Testis (tissue), 5 donors: ENCODE measurements at places on chromosomes 4 and X. TPM values are rescaled to one million over a fixed set of nuclear protein-coding genes. Genes with fewer than 3 reads are reported as not detected.

BEND2 gene
- total RNA-seq: 20.0 TPM

CHRDL1 gene
- total RNA-seq: 3.4 TPM

ADH1A gene
- total RNA-seq: not detected

PRKG2 gene
- total RNA-seq: 2.4 TPM

VCX2 gene
- total RNA-seq: 57.7 TPM

IL2 gene
- not detected for total RNA-seq

FGF5 gene
- not detected for total RNA-seq

TBC1D9 gene
- total RNA-seq: 9.8 TPM

PARM1 gene
- total RNA-seq: 40.5 TPM

COX18 gene
- total RNA-seq: 38.0 TPM

IL9R gene
- 0.24 TPM for total RNA-seq

GRCh38 chrX:21398426-21398825, 24.2 kb downstream of the CNKSR2 start:
- DNase-seq: no peak

GRCh38 chr4:26748811-26749210, 111.8 kb upstream of the STIM2 start:
- no peak for DNase-seq

DNA sequence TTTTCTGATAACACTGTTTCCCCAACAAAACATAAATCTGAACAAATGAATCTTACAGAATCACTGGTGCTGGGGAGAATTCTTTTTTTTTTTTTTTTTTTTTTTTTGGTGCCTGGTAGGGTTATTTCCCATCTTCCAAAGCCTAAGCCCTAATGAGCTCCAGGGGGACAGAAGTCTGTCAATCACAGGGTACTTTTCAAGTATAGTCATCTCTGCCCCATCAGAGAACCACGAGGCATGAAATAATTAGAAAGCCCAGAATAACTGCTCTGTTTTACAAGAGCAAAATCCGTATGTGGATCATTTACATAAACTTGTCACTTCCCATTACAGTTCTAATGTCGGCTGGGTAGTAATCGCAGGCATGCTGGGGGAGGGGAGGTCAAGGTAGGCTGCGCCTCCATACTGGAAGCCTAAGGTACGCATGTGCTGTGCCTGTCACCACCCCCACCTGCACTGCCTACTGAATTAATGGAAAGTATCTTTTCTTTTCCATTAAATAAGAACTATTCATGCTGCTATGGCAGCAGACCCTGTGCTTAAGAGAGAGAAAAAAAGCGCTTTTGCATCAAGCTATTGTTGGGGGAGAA, 164.7 kb upstream of the LEF1 start:
- DNase-seq: no peak

DNA sequence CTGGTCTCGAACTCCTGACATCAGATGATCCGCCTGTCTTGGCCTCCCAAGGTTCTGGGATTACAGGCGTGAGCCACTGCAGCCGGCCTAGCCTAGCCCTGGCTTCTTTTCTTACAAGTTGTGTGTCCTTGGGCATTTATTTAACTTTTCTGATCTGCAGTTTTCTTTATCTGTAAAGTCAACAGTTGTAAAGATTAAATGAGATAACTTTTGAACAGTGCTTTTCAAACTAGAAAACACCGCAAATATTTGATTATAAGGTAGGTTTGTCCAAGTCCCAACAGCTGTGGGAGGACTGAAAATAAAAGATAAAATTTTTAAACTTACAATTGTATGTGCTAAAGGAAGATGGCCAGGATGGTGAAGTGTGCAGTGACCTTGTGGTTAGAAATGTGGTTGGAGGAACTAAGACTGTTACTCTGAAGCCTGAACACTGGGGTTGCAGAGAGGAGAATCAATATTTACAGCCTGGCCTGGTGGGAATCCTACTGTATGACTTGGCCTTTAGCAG, 44.8 kb downstream of the GSX2 start:
- no peak for DNase-seq

GRCh38 chr4:10168151-10168550, 51.6 kb upstream of the WDR1 start:
- DNase-seq: no peak

GRCh38 chr4:76850010-76850441, 47.9 kb downstream of the SOWAHB start:
- no peak for DNase-seq

- no peak for DNase-seq
Observed at GRCh38 chr4:141676087-141676670, 39.8 kb downstream of the IL15 start.

- no peak for DNase-seq
Observed at GRCh38 chr4:175560604-175561003, 251.5 kb downstream of the GPM6A start.

DNA sequence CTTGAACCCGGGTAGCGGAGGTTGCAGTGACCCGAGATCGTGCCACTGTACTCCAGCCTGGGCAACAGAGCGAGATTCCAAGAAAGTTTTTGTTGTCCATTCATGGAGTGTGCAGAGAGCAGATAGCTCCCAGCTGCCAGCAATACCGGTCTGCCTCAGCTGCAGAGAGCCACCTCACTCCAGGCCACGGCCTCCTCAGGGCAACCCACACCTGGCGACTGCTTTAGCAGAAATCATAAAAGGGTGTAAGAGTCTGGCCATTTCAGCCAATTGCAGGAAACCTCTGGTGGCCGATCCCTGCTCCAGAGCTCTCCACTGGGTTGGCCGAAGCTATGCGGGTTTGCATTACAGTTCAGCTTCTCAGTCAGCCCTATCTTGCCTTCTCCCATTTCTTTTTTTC, 227.4 kb upstream of the BCOR start:
- no peak for DNase-seq

GRCh38 chr4:38803833-38804653, 548 bp downstream of the TLR1 start:
- no peak for DNase-seq

DNA sequence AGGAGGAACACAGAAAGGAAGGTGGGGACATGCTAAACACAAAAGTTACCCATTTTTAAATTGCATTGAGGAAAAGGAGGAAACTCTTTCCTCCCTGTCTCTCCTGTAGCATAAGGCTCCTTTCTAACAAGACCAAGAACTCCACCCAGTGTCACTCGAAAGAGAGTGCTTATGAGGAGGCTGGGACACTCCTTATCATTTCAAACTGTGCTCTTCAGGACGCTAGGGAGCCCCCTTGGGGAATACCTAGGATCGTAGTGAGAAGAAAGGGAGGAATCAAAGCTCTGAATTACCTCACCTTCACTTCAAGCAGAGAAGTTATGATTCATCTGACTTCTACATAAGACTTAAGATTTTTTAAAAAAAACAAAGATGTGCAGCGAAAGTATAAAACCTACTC, 65.5 kb downstream of the F9 start:
- DNase-seq: no peak

DNA sequence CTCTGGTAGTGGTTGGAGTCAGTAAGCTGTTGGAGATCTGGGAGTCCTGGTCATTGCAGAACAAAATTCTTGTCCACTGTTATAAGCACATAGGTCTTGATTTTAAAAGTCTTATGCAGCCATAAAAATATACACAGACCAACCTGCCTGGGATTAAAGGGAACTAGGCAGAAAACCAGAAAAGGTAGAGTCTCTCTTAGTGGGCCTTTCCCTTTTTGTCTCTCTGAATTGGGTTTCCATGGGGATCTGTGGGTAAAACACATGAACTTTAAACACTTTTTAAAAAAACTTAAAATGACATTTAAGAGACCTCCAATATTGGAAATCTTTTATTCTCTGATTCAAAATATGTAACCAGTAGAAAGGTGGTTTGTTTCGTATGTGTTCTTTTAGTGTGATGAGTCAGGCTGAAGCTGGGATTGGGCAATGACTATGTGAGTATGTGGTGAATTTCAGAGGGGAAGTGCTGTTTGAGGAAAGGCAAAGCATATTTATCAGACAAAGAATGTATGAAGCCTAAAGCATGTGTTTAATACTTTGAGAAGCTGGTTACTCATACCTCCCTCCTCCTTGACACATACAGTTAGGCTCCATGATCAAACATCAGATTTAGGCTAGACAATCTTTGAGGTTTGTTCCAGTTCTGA, 29.6 kb downstream of the SLC16A2 start:
- DNase-seq: no peak

DNA sequence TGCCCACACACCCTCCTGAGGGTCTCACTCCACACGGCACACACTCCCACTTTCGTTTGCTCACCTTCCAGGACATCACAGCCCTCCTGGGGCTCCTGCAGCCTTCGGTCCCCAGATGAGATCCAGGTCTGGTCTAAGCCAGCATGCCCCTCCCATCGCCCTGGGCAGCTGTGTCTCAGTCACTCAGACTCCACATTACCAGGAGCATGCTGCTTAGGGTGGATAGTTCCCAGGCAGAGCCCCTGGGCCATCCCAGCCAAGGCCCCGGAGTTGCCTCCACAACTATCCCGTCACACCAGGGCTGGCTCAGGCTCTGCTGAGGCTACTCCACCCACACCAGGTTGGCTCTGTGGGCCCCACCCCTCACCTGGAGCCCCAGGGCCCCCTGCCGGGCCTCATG, 50.4 kb upstream of the PSAPL1 start:
- DNase-seq: no peak

DNA sequence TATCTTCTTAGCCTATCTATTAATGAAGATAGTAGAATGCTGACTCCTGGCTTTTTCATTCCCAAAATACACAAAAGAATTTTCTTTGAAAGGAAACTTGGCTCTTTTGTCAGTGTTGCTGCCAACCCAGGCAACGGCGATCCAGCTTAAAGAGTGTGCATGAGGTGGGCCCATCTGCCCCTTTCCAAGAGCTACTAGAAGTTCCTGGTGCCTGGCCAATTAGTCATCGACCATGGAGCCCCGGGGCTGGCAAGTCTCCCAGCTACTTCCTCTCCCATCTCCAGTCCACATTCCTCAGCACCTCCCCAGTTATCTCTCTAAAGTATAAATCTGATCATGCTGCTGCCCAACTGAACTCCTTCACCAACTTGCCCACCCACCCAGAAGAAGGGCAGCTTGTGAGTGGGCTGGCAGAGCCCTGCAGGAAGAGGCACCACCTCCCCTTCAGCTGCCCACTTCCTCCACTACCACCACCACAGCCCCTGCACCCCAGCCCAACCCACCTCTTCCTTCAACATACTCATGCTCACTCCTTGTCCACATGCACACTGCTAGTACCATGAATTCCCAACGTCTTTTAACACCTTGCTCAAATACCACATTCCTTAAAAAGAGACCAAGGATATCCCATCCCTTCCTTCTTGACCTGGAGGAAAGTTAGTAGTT, 158.2 kb upstream of the MAP3K15 start:
- DNase-seq: peak; percentile 27

DNA sequence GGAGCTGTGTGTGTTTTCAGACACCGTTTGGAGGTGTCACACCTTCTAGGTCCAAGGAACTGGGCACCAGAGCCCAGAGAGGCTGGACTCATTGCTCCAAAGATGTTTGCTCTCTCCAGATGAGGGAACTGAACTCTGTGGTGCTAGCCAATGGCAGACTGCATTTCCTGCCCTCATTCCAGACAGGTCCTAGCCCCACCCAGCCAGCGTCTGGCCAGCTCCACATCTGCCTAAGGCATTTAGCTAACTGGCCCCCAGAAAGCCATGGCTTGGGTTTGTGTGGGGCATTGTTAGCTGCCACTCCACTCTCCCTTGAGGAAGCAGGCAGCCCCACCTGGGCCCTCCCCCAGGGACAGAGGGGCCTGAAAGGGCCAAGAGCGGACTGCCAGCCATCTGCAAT, 11.4 kb downstream of the FGD1 start:
- DNase-seq: no peak

GRCh38 chrX:39150220-39150619, 349.0 kb downstream of the MID1IP1 start:
- no peak for DNase-seq

DNA sequence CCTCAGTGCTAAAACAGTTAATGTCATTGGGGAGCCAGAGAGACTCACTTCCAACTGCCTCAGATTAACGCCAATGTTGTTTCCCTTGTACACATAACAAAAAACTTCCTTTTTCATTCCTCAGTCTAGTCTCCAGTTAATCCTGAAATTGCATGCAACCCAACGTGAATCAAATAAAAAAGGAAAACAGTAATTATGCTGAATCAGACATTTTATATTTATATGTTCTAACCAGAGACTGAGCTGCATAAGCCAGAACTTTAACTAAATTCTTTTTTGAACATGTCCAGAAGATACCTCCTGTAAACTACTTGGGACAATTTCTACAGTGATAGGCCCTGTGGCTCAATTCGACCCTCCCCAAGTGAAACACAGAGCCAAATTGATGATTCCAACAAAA, 4.7 kb downstream of the GPC4 start:
- DNase-seq: no peak

DNA sequence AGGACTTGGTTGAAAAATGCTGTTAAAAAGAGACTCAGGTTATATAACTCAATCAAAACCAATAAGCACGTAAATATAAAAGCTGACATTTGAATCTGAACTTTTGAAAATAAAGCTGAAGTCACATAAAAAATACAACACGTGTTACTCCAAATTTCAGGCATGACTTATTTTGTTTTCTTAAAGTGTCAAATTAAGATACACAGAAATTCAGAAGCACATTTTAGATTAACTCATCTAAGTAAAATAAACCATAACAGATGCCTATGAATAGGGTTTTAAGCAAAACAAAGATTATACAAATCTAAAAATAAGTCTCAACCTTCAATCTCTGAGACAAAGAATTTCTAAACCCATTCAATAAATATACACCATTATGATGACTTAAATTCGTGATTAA, 124.8 kb downstream of the ANTXR2 start:
- no peak for DNase-seq

- DNase-seq: no peak
Observed at GRCh38 chr4:91319556-91320268, 984.1 kb upstream of the GRID2 start.

- peak; percentile 38 for DNase-seq
Observed at GRCh38 chr4:123350191-123350544, 46.4 kb upstream of the SPRY1 start.

DNA sequence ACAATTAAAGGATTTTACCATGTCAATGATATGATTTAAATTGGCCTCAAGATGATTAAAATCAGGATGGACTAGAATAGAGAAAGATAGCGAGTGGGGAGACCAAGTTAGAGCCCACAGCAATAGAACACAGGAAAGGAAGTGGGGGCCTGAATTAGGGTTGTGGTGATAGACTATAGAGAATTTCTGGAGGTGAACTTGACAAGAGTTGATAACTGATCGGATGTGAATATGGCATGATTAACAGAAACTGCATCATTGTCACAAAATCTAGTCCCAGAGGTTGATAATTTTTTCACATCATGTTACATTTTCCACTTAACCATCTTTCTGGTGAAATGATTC, 26.3 kb upstream of the TRPC3 start:
- DNase-seq: no peak

DNA sequence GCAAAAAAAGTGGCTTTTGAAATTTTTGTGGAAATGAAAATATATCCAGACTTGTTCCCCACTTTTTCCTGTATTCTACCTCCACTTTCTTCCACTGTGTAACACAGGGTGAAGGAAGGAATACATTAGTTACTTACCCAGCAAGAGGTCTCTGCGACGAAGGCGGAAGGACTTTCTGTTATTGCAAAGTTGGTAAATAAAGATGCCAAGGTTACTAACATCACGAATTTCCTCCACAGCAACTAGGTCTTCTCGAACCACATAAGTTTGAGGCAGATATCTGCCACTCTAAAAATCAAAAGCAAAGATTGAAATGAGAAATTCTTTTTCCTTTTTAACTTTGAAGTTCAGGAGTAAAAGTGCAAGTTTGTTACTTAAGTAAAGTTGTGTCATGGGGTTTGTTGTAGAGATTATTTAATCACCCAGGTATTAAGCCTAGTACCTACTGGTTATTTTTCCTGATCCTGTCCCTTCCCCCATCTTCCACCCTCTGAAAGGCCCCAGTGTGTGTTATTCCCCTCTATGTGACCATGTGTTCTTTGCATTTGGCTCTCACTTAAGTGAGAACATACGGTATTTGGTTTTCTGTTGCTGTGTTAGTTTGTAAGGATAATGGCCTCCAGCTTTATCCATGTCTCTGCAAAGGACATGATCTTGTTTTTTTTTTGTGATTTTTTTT, 5.8 kb downstream of the ITM2A start:
- no peak for DNase-seq
